ENCODE measurements at places on chromosomes 4 and X.

DNA sequence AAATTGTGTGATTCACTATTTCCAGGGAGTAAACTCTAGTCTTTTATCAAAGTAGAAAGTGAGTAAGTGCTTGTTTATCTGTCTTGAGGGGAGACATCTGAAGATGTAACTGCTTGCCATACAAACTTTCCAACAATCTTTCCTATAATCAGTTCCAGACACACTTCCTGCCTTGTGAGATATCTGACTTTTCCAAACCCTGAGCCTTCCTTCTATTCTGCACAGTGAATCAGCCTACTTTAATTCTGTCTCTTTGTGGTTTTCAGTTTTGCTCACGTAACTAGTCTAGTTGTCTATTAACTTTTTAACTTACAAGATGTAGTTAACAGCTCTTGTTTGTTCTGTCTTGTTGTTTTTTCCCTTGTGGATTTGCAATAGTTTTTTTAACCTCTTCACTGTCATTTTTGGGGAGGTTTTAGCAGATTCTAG lies 947.8 kb downstream of the C4orf33 start:
- DNase-seq: no peak

- DNase-seq: no peak
Measured at GRCh38 chr4:113365377-113365776, 315.9 kb downstream of the ANK2 start.

DNA sequence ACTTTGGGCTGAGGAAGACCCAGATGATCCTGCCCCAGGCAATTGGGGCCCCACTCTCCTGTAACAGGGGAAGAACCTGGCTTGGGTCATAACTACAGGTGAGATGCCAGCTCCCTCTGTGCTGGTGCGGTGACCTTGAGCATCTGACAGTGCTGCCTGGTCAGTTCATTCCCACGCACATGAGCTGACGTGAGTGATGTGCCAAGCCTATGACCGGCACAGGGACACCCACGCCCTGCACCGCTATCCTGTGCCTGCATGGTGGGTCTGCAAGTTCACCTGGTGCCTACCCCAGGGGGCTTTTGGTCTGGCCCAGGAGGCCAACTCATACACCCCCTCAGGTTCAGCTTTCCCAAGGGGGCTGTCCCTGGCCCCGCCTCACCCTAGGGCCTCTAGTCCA lies 123.7 kb upstream of the PSAPL1 start:
- no peak for DNase-seq

DNA sequence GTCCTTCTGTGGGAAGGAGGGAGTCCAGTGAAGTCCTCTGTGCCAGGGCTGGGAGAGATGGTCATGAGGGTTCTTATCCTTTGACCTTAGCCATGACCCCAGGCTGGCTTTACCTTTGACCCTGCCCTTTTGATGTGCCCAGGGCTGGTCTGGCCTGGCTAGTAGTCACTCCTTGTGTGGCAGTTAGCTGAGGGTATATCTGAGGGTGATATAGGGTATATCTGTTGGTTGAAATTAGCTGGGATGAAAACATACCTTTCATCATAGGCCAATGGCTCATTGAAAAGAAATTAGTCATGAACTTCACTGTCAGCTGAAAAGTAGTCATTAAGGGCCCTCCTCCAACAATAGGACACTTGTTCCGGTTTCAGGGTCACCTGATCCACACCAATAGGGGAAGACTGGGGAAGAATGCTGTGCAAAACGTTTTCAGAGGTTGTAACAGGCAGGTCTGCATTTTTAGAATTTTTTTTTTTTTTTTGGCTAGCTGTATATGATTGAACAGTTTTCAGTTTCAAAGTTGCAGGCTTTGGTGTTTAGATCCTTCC lies 74.6 kb upstream of the STOX2 start:
- no peak for DNase-seq

DNA sequence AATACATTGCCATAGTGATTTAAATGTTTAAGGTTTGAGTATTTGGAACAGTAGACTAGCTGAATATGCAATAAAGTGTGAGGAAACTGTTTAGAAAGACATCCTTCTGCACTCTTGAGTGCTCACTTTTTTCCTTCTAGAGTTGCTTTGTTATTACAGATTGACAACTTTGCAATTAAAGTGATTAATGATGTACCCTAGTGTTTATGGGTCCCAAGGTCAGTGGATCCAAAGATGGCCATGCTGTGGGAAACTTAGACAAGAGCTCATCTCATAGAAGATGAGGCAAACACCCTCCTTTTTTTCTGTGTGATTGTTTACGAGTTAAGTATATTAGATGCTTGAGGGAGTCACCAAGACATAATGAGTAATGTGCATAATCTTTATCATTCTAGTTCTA lies 118.8 kb downstream of the PDLIM5 start:
- DNase-seq: no peak

DNA sequence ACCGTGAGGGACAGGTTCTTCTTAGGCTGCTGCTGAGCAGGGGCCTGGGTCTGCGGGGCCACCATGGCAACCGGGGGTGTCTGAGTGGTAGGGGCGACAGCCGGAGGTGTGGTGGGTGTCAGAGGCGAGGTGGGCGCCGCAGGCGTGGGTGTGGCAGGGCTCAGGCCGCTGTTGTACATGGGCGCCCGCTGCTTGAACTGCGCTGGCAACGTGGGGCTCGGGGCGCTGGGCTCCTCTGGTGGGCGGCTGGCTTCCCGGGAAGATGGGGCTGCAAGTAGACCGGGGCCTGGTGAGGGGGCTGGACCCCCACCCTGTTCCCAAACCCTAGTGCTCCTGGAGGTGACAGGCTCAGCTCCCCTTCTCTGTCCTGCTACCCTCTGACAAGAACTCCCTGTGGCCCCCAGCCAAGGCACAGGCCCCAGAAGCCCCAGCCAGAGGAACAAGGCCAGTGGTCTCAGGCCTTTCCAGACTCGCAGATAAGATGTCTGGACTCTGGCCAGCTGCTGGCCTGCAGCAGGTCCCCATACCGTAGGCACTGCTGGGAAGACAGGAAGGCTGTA lies 24.8 kb downstream of the NELFA start:
- no peak for DNase-seq

- DNase-seq: no peak
Measured at GRCh38 chrX:39222346-39223113, 421.3 kb downstream of the MID1IP1 start.

DNA sequence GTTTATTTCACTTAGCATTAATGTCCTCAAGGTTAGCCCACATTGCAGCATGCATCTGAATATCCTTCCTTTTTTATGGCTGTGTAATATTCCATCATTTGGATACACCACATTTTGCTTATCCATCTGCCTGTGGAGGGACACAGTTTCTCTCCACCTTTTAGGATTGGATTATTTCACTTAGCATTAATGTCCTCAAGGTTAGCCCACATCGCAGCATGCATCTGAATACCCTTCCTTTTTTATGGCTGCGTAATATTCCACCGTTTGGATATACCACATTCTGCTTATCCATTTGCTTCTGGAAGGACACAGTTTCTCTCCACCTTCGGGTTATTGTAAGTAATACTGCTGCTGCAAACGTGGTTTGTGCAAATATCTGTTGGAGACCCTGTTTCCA lies 110.0 kb downstream of the DHRSX start:
- no peak for DNase-seq

DNA sequence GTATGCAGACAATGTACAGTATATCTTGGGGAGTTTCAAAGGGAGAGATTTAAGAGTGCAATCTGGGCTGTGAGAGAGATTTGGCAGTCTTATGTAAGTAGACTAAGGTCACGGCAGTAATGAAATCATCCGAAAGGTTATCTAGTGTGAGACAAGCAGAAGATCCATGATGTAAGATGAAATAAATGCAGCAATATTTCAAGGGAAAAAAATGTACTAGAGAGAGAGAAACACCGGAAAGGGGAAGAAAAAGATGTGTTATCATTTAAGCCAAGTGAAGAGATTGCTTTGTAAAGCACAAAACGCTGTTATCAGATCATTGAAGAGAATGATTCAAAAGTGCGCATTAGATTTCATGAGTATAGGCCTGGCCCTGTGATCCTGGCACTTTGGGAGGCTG lies 88.4 kb upstream of the GUCY1A1 start:
- DNase-seq: no peak
